ENCODE measurements at places on chromosomes 2 and 18.

GRCh38 chr18:44889111-44889510, 208.4 kb downstream of the SETBP1 start:
- DNase-seq: no peak

DNA sequence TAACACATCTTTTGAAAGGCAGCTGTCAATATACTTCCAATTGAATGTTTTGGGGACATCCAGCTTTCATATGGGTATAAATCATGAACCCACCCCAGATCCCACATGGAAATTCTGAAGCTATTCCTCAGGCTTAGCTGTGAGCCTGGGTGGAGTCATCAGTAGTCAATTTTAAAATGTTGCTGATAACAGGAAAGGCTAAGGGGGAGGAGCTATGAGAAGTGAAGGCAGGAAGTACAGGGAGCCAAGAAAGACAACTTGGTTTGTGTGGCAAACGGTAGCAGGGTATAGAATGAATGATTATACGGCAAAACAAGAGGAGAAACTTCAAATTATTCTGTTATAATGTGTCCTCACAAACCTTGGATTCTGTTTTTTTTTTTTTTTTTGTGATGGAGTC, 108.6 kb downstream of the QPCT start:
- no peak for DNase-seq

DNA sequence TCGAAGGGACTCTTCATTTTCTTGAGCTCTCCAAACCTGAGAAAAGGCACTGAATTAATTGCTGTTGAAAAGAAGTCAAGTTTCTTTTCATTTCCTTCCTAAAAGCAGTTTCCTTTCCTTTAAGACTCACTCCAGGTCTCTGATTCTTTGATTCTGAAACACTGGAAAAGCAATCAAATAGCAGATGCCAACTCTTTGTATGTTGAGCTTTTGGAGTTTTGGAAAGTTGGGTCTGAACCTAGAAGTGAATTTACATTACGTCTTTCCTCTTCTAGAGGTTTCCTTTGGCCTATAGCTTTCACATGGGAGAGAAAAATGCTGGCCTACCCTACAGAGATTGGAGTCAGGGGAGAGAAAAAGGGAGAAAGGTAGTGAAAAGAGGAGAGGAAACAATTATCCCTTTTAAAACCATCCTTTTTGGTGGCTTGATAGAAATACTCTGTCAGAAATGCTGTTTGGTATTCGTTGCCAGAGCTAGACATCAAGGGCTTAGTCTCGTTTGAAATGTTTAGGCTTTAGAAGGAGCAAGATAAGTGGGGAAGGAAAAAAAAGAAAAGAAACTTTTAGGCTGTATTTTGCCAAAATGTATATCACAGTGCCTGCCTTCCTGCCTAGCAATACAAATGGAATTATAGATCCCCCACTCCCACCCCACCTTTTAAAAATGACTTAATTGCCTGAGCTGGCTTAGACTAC, 187.7 kb downstream of the PRPF40A start:
- DNase-seq: no peak

GRCh38 chr2:176997792-176998169, 214.8 kb upstream of the HNRNPA3 start:
- no peak for DNase-seq

DNA sequence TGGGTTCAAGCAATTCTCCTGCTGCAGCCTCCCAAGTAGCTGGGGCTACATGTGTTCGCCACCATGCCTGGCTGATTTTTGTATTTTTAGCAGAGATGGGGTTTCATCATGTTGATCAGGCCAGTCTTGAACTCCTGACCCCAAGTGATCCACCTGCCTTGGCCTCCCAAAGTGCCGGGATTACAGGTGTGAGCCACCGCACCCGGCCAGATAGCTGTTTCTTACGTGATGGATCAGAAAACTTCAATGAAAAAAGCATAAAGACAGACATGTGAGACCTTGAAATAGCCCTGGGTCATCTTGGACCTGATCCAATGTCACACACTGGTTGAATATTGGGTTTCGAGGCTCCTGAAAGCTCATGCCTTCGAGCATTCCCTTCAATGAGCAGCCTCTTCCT, 66.7 kb upstream of the RTN4 start:
- no peak for DNase-seq

GRCh38 chr18:62844850-62845643, 129.7 kb downstream of the PHLPP1 start:
- DNase-seq: no peak

- DNase-seq: no peak
Observed at GRCh38 chr2:46098621-46099062, 198.6 kb upstream of the EPAS1 start.

DNA sequence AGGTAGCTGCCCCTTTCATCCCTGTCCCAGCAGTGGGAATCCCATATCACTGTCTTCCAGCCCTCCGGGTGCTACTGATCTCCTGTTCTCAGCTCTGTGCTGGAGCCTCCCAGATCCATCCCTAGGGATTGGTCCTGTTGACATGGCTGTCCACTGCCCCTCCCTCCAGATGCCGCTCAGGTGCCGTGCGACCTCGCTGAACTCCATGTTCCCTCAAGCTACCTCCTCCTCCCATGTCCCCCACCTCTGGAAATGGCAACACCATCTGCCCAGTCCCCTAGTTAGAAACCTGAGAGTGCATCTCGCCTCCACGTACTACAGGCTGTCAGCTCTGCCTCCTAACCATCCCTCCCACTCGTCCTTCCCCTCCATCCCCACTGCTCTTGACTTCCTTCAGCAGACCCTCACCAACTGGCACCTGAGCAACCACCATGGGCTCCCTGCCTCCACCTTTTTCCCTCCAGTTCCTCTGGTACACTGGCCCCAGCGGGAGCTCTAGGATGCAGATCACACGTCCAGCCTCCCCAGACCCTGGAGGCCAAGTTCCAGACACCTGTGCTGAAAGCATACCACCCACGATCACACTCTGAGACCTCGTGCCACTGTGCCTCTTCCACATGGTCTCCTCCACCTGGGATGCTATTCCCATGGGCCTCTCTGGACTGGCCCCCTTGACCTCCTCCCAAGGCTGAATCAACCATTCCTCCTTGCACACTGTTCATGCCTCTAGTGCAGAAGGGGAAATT, 106.8 kb downstream of the KLHL29 start:
- DNase-seq: no peak

GRCh38 chr18:37251679-37252078, 313.9 kb downstream of the CELF4 start:
- DNase-seq: no peak

- no peak for DNase-seq
Observed at GRCh38 chr2:152499896-152500735, 165.1 kb downstream of the FMNL2 start.

DNA sequence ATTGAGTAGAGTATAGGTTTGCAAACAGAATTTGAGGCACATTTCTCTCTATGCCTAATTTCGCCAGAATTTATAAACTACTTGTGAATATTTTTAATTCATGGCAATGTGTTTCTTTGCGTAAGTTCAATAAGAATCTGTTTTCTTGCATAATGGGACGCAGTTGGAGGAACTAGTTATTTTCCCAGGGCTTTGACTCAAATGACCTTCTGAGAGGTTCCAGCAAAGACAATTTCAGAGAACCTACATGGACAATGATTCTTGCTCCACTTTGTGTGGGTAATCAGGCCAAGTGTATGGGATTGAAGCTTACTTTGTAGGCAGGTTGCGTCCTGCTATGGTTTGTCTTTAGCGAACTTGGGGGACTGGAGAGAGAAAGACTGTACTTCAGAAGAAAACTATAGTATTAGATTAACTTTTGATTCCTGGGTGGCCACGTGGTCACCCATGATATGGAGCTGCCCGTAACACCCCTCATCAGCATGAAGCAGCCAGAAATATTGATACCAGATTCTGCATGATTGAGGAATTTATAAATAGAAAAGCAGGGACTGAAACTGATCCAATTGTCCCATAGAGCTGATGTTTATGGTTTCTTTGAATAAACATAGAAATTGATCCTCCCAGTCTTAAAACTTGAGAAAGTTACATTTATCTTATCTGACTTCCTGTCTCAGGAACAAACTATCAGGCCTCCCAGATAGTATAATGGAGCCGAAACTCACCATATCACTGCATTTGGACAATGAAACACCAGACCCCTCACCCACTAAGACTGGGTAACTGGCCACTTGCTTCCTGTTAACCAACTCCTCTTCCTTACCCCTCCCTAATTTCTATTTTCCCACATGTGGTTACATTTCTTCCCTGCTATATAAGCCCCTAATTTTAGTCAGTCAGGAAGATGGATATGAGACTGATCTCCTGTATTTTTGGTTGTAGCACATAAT, 815.3 kb upstream of the HS6ST1 start:
- DNase-seq: no peak

GRCh38 chr18:54141041-54141608, 83.3 kb downstream of the MBD2 start:
- no peak for DNase-seq

DNA sequence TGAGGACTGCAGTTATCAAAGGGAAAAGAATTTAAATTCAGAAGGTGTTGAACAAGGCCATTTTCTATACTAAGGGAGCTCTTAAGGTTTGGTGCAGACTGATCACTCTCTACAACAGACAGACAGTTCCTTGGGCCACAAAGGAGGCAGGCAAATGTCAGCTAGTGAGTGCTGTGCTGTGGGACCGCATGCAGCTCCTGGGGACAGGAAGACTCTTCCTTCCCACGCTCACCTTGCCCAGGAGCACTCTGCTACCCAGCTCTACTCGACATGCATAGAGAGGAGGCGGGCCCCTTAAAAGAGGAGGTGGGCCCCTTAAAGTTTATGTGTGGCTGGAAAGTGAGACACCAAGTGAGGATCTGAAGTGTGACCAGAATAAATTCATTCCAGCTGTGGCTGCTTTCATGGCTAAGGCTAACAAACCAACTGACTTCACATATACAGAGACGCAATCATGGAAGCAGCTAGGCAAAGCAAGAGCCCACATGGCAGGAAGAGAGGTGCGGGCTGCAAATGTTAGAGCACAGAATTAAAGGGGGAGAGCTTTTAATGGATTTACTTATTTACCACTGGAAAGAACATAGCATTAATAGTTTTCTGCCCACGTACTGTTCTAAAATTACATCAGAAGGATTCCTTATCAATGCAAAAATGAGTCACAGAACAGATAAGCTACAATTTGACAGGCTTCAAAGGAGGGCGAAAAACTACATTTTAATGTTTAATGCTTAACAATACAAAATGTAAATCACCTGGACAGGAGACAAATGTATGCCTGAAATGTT, 101.4 kb upstream of the RNU4ATAC start:
- DNase-seq: no peak

GRCh38 chr2:154537024-154537423, 161.5 kb upstream of the KCNJ3 start:
- no peak for DNase-seq

Measured in thymus (tissue), 14 donors.